Lung (tissue), 17 donors: ENCODE measurements at places on chromosomes 2 and 18. TPM values are rescaled to one million over a fixed set of nuclear protein-coding genes. Genes with fewer than 3 reads are reported as not detected.
A peak's percentile ranks its signal among the peaks of the same experiment; 100 is the strongest.

- DNase-seq = no peak
Measured at GRCh38 chr2:16040271-16041010, 100.1 kb downstream of the MYCN start.

- no peak for DNase-seq
Measured at GRCh38 chr18:62778976-62779869, 63.9 kb downstream of the PHLPP1 start.

- DNase-seq = no peak
Measured at GRCh38 chr2:158567208-158567607, 110.5 kb downstream of the PKP4 start.

DNA sequence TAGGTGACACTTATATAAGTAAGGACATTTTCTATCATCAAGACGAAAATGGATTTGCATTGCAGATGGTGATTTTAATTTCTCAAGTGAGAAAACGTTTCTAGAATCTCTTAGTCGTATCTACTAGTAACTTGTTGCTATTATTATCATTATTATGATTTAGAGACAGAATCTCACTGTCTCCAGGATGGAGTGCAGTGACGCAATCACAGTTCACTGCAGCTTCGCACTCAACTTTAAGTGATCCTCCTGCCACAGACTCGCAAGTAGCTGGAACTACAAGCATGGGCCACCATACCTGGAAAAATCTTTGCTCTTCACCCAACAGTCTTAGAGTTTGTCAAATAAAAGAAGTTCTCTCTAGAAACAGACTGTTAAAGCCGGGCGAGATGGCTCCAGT, 37.6 kb upstream of the DDX18 start:
- DNase-seq = no peak

DNA sequence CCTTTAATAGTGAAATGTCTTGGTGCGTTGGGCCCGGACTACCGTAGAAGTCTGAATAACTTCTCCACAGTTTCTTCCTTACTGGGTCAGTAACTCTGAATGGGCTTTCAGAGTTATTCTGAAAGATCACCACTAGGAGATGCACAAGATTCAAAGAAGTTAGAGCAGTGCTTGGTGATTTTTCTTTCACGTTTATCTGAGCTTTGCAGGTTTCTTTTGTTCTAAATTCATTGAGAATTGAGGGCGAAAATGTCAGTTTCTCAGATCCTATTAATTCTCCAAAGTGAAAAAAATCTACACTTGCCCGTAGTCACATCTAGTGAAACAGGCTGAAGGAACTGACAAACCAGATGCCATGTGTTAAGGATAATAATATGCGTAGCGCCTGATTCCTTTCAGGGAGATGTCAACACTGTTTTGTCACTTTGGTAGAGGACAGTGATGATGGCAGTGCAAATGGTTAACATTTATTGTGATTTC, 70.1 kb downstream of the QPCT start:
- DNase-seq = peak; percentile 80

Gene C2orf80
- 0.18 TPM for polyA plus RNA-seq

GRCh38 chr2:111164078-111164477, 43.4 kb downstream of the BCL2L11 start:
- DNase-seq = no peak

GRCh38 chr18:51437280-51438271, 240.1 kb upstream of the MEX3C start:
- DNase-seq = peak; percentile 12

DNA sequence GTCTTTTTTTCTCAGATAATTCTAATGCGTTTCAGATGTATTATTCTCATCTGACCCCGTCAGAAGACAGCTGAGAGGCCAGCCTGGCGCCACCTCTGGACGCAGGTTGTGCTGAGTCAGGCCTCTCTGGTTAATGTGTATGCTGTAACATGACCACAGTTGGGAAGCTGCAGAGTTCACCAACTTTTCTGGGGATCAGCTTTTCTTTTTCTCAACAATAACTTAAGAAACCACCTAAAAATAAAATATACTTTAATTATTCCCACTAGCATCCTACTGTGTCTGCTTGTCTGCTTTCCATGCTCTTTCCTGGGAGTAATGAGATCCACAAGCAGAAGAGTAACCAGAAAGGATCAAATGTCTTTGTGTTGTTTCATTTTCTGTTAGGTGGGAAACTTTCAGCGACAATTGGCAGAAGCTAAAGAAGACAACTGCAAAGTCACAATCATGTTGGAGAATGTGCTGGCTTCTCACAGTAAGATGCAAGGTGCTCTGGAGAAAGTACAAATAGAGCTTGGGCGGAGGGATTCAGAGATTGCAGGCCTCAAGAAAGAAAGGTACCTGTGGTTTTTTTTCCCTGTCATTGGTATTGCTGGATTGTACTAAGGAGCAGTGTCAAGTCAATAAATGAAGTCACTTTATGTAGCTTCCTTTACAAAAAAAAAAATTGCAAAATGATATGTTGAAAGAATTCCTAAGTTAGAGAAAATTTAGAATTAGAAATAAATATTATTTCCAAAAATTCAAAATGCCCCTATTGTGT, 79.8 kb downstream of the CCDC150 start:
- DNase-seq = peak; percentile 18

GRCh38 chr18:70907673-70908072, 618.8 kb downstream of the SOCS6 start:
- peak; percentile 60 for DNase-seq

DNA sequence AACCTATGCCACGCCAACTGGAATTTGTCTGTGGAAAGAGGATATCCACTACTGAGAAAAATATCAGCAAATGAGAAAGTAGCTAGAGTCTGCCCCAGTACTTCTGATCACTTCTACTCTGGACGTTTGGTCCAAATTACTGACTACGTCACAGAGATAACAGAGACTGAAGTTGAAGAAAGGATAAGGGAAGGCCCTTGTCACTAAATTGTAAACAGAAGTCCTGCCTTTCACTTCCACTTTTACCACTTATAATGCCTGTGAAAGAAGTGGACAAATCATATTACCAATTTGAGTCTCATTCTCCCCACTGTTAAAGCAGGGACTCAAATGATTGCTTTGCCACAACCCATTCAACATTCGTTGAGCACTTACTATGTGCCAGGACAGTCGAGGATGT, 173.9 kb upstream of the ERBB4 start:
- DNase-seq = no peak

DNA sequence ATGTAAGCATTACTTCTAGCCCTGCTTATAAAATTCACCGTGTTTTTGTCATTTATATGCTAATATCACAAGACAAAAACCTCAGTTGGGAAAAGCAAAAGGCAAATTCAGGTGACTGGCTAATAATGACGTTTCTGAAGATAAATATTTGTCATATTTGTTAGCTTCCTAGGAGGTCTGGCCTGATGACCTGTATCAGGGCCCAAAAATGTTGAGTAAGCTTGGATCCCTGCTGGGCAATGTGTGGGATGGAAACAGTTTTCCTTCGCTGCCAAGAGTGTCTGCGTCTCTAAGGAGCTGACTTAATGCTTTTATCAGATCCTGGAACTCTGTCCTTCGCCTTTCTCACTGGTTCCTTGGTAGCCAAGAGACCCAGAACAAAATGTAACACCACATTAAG, 230.1 kb upstream of the PXDN start:
- DNase-seq = peak; percentile 87

DNA sequence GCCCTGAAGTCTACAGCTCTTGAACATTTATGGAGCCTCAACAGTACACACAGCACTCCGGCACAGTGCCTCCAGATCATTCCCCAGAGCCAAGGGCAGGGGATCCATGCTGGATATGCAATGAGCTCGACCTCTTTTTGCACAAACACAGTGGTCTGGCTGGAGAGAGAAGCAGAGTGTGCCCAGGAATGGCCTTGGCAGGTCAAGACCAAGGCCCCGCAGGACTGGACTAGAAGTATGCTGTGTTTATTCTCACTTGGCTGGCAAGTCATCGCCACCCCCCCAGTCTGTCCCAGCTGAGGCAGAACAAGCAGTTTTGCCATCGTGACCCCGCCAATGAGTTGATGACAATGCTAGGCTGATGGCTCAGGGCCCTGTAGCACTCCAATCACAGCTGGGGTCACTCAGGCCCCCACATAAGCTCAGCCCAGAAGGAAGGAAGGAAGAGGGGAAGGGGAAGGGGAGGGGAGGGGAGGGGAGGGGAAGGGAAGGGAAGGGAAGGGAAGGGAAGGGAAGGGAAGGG, 212.1 kb downstream of the TTC32 start:
- no peak for DNase-seq

Gene MDH1B
- 3.1 TPM for polyA plus RNA-seq

Gene MYOM1
- polyA plus RNA-seq = 0.61 TPM

DNA sequence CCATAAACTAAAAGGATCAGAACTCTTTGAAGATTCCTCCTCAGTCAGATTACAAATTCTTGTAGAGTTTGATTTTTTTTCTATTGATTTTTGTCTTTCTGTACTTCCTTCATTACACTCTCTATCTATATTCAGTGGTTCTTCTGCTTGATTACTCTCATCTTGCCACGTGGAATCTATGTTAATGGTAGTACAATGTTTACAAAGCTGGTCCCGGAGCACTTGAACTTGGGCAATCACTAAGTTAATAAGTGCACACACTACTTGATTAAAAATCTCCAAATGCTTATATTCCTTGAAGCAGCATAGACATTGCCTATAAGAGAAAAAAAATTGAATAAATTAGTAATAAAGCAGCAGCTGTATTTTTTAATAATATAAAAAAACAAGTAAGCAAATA, 65.1 kb downstream of the USP34 start:
- DNase-seq = no peak

- DNase-seq = no peak
Measured at GRCh38 chr2:172119089-172119488, 16.4 kb upstream of the DLX2 start.

- peak; percentile 73 for DNase-seq
Measured at GRCh38 chr2:16650287-16651249, 15.1 kb downstream of the CYRIA start.

- DNase-seq = no peak
Measured at GRCh38 chr2:160876029-160876428, 284.2 kb upstream of the TANK start.

Gene KIF5C
- 0.22 TPM for polyA plus RNA-seq

GRCh38 chr2:219687882-219688559, 60.6 kb downstream of the SLC4A3 start:
- no peak for DNase-seq

GRCh38 chr2:54000524-54000923, 29.7 kb upstream of the PSME4 start:
- no peak for DNase-seq

- DNase-seq = no peak
Measured at GRCh38 chr2:137192366-137193310, 427.3 kb downstream of the THSD7B start.

- DNase-seq = no peak
Measured at GRCh38 chr2:132446444-132446843, 29.8 kb downstream of the GPR39 start.

- peak; percentile 17 for DNase-seq
Measured at GRCh38 chr2:10169581-10169980, 47.0 kb downstream of the RRM2 start.

Gene CCDC142
- polyA plus RNA-seq = 8.2 TPM
